ENCODE measurements at places on chromosomes 4 and X.

- DNase-seq = no peak
Measured at GRCh38 chrX:9610771-9611392, 146.0 kb downstream of the TBL1X start.

GRCh38 chrX:9503261-9503660 is 38.4 kb downstream of the TBL1X start:
- no peak for DNase-seq

DNA sequence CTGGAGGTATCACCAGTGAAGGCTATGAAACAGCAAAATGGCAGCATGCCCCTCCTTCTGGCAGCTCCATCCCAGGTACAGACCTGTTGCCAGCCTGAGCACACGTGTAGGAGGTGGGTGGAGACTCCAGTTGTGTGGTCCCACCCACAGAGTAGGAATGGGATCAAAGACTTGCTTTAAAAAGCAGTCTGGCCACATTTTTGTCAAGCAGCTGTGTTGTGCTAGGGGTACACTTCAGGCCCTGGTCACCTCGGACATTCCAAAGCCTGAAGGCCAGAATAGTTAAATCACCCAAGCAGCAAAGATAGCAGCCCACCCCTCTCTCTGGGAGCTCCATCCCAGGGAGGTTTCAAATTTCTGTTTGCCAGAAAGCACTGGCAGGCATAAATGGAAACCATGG is 20.3 kb upstream of the AMBN start:
- no peak for DNase-seq

DNA sequence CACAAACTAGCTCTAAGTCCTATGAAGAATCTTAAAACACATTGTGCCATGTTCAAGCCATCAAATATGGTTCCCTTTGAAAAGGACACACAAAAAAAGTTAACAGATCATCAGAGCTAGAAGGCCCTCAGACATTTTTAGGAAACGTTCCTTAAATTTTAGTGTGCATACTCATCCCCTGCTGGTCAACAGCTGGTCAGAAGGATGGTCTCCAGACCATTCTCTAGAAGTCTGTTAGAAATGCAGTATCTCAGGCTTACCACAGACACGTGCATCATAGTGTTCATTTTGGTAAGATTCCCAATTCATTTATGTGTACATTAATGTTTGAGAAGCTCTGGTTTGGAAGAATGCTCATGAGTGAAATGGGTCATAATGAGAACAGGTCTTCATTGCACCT is 523.1 kb downstream of the INPP4B start:
- no peak for DNase-seq

DNA sequence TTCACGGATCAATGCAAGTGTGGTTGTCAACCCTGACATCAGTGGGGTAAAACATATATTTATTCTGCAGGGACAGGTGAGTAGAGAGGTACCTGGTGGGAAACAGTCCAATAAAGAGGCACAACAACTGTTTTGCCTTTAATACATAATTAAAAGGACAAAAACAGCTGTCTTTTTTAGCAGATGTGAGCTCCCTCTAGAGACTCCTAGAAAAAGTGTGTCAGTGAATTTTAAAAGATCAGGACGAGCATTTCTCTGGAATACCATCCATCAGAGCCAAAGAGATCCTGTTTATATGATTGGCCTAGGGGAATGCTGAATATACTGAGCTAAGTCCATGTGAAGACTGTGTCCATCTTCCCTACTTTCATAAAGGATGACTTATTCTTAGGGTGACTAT is 58.3 kb downstream of the TMEM144 start:
- no peak for DNase-seq

- no peak for DNase-seq
Measured at GRCh38 chrX:12903646-12904045, 2.8 kb upstream of the TLR8 start.

GRCh38 chr4:139857021-139857420 is 191.4 kb downstream of the MGST2 start:
- DNase-seq = no peak

GRCh38 chrX:32280921-32281320 is 930.4 kb downstream of the DMD start:
- no peak for DNase-seq
